ENCODE measurements at places on chromosomes 3 and 15.

DNA sequence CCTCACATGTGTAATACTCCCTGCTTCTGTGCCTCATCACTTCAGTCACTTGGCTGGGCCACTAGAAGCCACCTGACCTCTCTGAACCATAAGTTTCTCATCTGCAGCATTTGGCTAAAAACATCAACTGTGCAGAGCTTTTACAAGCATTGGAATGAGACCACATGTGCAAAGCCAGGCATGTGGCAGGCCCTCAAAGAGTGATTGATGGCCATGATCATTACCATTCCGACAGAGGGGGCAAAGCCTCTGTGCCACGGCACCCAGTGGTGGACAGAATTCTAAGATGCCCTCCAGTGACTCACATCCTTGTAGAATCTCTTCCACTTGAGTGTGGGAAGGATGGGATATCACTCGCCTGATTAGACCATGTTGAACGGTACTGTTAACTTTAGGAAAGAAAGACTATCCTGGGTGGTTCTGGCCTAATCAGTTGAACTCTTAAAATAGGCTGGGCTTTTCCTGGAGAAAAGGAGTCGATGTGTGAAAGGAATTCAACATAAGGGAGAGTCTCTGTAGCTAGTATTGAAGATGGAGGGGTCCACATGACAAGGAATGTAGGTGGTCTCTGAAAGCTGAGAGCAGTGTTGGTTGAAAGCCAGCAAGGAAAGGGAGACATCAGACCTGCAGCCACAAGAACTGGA, 13.5 kb downstream of the CDCP1 start:
- no peak for DNase-seq

DNA sequence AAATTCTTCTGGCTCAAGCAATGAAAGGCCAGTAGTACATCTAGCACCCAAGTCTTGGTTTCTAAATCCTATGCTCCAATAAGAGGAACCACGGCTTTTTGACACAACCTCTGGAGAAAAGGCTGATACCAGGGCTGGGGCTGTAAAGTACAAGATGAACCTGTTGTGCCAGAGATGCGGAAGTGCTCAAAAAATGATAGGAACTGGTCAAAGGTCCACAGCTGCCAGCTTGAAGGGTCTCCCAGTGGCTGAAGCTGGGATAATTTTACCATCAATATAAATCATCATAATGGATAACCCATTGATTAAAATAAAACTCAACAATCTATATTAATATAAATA, 558 bp upstream of the NCEH1 start:
- DNase-seq, result no peak

DNA sequence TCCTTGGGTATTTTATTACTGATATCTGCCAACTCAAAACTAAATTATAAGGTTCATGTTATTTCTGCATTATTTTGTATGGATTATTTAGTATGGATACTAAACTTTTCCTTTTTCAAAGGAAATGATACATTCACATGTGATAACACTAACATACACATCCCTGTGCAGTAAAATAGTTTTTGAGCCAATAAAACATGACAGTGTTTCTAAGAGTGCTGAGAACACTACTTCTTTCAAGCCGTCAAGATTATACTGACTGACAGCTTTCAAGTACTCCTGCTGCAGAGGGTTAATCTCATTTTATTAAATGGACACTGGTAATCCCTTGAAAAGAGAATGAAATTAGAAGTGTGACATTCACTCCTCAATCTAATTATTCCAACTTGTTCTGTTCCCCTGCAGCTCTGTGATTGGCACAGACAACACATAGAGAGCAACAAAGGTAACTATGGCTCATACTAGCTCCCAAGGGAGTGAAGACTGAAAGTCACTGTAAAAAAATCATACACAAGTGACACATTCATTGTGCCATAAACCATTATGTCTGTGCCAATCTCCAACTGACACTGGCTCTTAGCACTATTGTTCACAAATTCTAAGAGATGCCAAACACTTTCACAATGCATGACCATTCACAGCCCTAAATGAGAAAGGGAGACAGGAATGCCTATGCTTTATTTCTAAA, 468.6 kb downstream of the SHQ1 start:
- no peak for DNase-seq

- DNase-seq, result no peak
Measured at GRCh38 chr3:11558411-11558903, 85.3 kb downstream of the VGLL4 start.

- DNase-seq, result no peak
Measured at GRCh38 chr3:177932750-177933660, 603.2 kb upstream of the KCNMB2 start.

DNA sequence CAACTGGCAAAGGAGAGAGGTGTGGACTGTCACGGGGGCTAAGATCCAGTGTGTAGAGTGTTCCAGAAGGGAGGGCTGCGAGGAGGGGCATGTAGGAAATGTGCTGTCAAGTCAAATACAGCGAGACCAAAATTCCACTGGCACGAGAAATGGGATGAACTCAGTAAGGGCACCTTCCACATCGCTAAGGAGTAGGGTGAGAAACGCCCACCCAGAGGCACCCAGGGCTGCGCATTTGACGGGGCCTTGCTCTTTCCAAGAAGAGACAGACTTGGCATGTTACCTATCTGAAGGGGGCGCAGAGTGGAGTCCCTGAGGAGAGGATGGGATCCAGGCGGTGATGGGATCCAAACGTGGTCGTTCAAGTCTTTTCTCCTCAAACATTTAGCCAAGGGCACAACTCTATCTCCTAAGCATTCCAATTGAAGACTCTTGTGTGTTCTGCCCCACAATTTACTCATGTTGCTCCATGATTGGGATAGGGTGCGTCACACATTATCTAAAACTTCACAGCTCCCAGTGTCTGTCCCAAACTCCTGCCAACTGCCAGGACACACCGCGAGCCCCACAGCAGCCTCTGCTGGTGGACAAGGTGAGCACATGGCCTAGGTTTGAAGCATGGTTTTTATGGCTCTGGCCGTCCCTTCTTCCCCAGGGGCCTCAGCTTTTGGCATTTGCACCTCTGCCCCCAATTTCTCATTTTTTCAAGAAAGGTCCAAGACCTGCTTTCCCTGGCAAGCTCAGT, 7.6 kb downstream of the SELENOS start:
- no peak for DNase-seq

GRCh38 chr3:30970183-30970582, 75.7 kb upstream of the GADL1 start:
- DNase-seq, result no peak

GRCh38 chr3:5260992-5261501, 73.5 kb downstream of the EDEM1 start:
- DNase-seq, result no peak

DNA sequence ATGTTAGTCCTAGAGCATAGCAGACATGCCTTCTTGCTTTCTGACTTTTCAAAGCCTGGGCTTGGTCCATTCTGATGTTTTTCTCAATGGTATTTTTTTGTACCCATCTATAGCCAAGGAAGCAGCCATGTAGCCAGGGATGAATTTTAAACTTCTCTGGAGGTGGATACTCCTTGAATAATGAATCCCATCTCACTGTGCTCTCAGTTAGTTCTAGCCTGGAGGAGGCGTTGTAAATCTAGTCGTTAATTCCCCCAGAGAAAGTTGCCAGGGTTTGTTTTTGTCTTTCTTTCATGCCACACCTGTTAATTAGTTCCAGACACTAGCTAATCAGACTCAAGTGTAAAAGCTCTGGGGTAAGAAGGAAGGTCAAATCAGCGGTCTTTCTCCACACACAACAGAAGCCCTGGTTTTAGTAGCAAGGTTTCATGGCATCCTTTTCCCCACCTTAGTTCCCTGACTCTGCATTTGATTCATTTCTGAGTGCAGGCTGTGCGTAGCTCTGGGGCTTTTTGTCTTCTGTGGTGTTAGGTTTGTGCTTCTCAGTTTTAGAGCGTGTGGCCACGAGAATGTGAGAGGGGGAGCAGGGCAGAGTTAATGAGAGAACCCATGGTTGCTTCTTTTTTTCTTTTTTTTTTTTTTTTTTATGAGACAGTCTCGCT, 19.7 kb downstream of the PTPRG start:
- DNase-seq, result no peak

- DNase-seq, result no peak
Measured at GRCh38 chr15:70182858-70183695, 85.4 kb upstream of the TLE3 start.

DNA sequence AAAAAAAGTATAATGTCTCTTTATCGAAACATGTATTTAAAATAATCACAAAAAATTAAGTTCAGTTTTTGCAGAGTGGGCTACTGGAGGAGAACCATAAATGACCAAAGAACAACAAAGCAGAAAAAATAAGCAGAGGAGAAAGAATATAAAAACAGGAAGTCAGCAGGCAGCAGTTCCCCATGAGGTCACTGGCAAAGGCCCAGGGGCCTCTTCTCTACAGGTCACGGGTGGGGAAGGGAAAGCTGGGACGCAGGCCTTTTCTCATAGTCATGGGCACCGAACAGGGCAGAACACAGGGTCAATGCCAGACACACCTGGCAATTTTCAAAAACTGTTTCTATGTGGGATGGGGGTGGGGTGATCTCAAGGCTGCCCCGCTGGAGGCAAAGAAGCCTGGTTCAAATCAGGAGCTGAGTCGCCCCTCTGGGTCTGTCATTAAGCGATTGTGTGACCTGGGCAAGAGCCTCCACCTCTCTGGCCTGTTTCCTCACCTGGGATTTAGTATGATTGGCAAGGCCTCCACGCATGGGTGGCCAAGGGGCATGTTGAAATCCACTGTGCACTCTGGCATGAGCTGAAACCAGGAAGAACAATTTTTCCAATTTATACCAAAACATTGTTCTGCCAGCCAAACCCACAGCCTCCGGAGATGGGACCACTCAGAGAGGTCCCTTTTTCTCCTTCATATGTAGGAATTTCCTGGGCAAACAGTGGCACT, 43.8 kb upstream of the UACA start:
- DNase-seq, result no peak

- DNase-seq, result no peak
Measured at GRCh38 chr3:178795349-178795748, 259.1 kb downstream of the KCNMB2 start.

GRCh38 chr3:194572143-194572789, 61.0 kb downstream of the TMEM44 start:
- DNase-seq, result no peak

- no peak for DNase-seq
Measured at GRCh38 chr15:83784975-83785374, 131.1 kb downstream of the ADAMTSL3 start.

GRCh38 chr15:58407236-58407775, 24.5 kb upstream of the LIPC start:
- DNase-seq, result no peak

DNA sequence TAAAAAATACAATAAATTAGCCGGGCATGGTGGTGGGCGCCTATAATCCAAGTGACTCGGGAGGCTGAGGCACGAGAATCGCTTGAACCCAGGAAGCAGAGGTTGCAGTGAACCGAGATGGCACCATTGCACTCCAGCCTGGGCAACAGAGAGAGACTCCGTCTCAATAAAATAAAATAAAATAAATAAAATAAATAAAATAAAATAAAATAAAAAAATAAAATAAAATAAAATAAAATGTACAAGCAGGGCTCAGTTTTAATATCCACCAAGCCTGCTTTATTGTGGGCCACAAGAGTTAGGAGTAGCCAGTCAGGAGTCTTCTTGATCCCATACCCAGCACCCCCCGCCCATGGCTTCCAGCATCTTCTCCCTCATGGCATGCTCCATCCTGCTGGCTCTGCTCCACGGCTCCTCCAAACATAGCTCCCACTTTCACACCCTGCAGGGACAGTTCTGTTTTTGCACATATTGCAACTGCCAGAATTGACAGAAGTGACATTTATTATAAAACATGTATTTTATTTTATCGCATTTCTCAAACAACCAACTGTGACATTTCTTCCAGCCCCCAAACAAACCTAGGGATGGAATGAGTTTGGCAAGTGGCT, 42.6 kb upstream of the RGMA start:
- no peak for DNase-seq

- no peak for DNase-seq
Measured at GRCh38 chr15:72758182-72758581, 25.4 kb downstream of the ADPGK start.

DNA sequence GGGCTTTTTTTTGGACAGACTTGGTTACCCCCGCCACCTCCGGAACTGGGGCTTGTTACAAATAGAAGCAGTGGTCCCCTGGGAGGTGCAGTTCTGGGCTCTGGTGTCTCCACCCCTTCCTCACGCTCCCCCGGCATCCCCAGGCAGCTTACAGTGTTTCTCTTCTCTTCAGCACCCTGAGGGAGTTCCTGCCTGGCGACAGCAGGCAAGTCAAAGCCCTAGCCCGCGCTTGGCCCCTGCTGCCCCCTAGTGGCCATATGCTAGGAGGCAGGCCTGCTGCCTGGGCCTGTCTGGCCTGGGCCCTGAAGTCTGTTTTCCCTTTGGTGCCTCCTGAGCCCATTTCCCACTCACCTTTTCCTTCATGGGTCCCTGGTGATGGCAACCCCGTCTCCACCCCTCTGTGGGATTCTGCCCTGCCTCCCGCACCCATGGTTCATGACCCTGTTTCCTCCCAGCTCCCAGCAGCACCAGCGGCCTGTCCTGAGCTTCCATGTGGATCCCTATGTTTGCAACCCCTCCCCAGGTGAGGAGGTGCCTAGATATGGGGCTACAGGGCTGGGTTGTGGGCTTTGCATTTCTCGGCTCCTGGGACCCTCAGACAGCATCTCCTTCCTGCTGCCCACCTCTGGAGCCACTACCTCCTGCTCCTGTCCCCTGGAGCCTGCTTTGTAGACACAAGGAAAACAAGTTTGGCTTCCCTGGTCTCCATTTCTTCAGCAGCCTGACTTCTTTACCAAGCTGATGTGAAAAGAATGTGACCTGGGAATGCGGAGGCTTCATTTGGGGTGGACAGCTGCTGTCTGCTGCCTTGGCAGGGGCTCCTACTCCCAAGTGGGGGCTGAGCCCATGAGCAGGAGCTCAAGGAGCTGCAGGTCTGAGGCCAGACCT, 2.2 kb downstream of the SNX22 start:
- peak; percentile 92 for DNase-seq

DNA sequence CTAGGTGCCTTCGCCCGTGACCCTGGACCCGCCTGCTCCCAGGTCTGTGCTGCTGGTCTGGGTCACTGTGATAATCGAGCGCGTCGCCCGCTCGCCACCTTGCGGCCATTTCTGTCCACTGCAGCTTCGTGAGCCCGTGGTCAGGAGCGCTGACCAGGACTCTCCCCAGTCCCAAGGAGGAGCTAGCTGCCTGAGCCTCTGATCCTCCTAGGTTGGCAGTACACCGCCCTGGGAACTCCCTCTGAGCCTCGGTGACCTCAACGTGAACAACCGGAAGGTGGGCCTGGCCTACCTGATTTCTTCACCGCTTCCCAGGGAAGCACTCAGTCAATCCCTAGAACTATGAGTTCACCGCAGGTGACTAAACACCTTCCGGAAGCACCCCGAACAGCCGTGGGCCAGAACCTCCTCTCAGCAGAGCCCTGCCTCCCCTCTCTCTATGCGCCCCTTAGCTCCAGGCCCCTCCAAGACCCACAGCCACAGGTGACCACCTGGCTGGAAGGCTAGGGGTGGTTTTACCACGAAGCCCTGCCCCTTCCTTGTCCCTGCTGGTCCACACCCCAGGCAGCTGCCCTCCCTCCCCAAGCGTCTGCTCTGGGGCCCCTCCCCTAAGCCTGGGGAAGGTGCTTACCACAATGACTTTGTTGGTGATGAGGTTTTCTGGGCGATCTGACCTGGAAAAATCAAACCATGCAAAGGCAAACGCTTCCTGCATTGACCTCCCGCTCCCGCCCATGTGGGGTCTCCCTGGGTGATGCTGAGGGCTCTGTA, 9.7 kb downstream of the PLA2G4D start:
- DNase-seq, result no peak

Data from stimulated activated CD4-positive, alpha-beta T cell treated with anti-CD3 and anti-CD28 coated beads, Interleukin-15, amount 100 ng/mL, for 48 hours (primary cell).